ENCODE measurements at places on chromosomes 2 and 18.

- no peak for DNase-seq
Observed at GRCh38 chr2:213787869-213788268, 503.6 kb downstream of the SPAG16 start.

DNA sequence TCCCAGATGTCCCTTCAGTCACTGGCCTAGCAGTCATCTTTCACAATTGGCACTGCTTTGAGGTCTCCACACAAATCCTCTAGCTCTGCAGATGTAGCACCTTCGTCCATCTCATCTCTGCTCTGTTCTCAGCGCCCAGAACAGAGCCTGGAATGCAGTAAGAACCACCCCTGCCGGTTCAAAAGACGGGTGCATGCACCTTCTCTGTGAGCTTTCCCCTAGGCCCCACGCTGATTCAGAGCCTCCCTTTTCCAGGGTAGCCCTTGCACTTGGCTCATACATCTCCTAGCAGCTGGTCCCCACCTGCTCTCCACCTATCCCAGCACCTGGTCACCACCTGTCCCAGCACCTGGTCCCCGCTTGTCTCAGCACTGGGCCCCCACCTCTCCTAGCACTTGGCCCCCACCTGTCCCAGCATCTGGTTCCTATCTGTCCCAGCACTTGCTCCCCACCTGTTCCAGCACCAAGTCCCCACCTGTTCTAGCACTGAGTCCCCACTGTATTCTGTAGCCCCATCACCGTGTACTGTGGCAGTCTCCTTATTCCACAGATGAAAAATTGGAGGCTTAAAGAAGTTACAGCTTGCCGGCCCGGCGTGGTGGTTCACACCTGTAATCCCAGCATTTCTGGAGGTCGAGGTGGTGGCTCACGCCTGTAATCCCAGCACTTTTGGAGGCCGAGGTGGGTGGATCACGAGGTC lies 4.7 kb upstream of the KCNF1 start:
- DNase-seq, result no peak

- DNase-seq, result no peak
Observed at GRCh38 chr2:191166111-191166755, 15.4 kb upstream of the STAT4 start.

DNA sequence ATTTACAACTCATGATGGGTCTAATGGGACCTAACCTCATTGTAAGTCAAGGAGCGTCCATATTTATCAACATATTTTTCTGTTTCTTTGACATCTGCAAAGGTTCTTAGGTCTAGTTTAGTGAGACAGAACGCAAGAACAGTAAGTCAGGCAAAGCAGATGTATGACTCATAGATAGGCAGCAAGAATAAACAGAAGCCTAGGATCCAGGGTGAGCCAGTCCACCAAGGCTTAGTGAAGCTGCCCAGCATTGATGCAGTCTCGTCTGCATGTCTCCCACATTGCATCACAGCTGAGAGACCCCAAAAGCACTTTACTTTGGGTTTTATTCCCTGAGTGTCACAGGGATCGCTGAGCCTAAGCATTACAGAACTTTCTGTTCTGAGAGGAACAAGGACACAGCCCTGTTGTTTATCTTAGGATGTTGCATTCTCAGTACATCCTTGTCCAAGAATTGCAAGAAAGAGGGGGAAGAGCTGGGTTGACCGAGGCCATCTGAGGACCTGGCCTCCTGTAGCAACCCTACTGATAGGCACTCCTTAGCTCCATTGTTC lies 29.6 kb upstream of the TMEM177 start:
- DNase-seq, result no peak

- DNase-seq, result no peak
Observed at GRCh38 chr18:51044928-51045585, 15.0 kb downstream of the SMAD4 start.

DNA sequence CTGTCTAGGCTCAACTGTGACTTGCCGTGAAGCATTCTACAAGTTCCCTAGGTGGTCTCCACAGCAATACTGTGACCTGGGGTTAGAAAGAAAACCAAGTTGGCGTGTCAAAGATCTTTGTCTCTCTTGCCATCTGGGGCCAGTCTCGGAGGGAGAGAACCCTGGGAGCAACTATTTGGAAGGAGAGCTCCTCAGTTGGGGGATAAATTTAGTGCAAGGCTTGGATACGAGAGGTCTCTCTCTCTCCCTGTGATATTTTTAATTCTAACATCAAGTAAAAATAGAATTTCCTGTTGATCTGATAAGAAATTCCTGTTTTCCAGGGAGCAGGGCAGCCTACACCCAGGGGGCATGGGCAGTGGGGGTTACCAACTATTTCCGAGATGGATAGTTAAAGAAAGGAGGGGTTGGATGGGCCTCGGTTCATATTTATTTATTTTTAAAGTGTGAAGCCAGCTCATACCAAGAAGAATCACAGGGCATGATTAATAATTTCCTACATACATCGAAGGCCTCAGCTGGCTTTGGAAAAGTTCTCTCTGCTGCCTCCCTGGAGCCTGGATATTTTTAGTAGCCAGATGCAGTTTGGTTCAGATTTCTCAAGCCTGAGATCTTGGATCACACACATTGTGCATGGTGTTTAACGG lies 62.8 kb downstream of the EHD3 start:
- no peak for DNase-seq

DNA sequence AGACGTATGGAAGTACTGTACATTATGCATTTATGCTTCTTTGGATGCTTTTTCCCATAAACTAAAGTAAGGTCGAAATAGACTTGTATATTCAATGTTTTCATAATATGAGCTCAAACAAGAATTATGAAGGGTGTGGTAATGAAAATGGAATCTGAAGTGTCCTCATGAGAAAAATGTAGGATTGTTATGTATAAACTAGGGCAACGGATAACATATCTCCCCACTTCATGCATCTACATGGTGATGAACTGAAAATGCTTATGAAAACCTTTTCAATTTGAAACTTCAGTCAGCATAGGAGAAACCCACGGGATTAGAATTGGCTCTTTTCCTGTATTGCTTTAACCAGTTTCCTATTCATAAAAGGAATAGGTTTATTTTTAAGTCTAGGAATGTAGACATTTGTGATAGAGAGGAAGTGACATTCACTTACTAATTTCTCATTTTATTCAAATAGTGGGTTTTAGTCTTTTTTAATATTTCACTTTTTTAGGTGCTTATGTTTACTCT lies 608.2 kb upstream of the GCFC2 start:
- DNase-seq, result no peak

DNA sequence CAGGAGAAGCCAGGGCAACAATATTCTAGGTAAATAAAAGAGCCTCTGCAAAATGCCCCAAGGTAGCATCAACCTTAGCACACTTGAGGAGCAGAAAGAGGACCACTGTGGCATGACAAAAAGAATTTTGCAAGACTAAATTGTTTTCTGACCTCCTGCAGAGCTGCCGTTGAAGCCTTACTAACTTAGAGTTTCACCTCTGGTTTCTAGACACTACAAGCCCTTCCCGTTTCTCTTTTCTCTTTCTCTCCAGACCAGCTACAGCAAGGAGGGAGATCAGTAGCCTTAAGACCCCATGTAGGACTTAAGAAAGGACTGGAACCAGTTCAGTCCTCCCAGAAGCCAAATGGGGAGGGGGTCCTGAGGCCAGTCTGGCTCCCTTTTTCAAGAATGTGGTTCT lies 73.3 kb upstream of the SP3 start:
- no peak for DNase-seq

- no peak for DNase-seq
Observed at GRCh38 chr2:149765636-149766035, 178.1 kb upstream of the MMADHC start.

DNA sequence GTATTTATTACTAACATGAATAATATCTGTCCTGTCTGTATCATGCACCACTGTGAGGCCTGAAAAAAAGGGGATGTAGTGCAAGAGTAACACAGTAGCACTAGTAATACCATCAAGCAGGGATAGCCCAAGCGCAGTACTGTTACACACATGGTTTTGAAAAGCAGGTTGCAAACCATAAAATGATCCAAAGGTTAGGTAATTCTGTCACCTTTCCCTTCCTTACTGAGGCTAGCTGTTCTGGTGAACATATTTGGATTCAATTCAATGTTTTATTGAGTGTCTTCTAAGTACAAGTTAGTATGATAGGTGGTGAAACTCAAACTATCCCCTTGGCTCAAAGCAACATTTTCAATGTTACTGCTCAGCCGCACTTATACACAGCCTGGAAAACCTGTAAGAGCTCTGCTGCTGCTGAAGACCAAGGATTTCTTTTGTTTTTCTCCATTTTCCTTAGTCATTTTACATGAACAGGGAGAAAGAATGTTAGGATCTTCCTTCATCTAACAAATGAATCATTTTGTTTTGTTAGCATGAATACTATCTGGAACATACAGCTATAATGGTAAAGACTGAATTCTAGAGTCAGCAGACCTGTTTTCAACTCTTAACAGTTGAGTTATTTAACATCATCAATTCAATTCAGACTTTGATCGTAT lies 102.5 kb upstream of the ITPRID2 start:
- no peak for DNase-seq

- peak; percentile 94 for DNase-seq
Observed at GRCh38 chr2:201208563-201209252, 25.8 kb downstream of the CASP10 start.

- DNase-seq, result no peak
Observed at GRCh38 chr2:107633580-107634147, 193.0 kb upstream of the RGPD4 start.

DNA sequence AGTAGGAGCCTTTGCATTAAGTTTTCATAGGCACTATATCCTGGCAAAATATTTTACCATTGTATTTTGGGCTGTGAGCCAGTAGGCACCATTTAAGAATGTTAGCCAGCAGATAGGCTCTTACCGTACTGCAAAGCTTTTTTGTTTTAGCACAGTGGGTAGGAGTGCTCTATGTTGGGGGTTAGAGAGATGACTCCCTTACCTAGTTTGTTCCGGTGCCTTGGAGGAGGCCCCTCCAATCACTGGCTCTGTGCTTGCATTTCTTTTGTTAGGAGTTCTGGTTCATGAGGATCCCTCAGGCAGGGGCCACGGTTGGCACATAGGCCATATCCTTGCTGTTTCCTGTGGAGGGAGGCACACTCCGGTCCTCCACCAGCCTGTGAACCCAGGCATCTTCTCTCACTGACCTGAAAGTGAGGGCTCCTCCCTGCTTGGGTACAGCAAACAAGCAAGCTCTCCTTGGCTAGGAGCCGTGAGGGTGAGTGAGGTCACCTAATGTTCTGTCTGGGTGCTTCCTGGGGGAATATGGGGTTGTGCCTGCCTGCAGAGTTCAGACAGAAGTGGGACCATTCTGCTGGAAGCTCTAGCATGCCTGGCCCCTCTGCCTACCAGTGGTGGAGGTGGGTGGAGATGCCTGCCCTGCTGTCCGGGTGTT lies 29.8 kb downstream of the LTBP1 start:
- DNase-seq, result no peak

DNA sequence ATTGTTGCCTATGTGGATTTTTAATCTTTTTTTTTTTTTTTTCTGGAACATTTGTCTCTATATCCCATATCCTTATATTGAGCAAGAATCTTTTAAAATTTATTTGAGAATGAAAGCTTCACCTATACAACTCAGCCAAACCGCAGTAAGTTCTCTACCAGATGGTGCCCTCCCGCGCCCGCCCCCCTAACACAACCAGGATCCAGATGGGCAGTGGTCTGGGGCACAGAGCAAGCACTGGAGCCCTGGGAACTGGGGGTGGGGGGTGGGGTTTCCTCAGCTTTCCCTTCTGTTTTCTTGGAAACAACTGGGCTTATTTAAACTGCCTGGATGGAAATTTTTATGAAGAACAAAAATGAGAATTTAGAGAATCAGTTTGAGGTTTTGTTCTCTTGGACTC lies 74.6 kb downstream of the ACAA2 start:
- no peak for DNase-seq

GRCh38 chr2:15818318-15818753 lies 122.0 kb upstream of the MYCN start:
- DNase-seq, result no peak

Data from CD14-positive monocyte (primary cell).